ENCODE measurements at places on chromosomes 5 and 9.

DNA sequence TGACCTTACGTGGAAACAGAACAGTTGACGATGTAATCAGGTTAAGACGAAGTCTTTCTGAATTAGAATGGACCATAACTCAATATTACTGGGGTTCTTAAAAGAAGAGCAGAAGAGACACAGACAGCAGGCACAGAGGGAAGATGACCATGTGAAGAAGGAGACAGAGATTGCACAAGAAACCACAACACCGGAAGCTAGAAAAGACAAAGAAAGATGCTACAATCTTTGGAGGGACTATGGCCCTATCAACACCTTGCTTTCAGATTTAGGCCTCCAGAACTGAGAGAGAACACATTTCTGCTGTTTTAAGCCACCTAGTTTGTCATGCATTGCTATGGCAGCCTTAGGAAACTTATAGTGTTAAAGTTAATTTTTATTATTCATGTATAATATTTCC, 27.1 kb downstream of the CDH9 start:
- DNase-seq = no peak

GRCh38 chr9:131951905-131952304, 127.8 kb downstream of the MED27 start:
- no peak for DNase-seq

DNA sequence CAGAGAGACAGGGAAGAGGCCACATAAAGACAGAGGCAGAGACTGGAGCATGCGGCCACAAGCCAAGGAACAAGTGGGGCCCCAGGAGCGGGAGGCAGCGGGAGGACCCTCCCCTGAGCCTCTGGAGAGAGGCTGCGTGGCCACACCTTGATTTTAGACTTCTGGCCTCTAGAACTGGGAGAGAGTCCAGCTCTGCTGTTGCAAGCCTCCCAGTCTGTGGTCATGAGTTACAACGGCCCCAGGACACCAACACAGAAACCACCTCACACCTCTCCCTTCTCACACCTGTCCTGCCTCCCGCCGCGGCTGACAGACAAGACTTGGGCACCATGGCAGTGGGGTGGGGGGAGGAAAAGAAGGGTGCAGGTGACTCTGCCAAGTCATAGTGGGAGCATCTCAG, 2.2 kb downstream of the INPP5E start:
- DNase-seq = no peak

GRCh38 chr5:154576429-154576806, 98.4 kb upstream of the HAND1 start:
- no peak for DNase-seq

DNA sequence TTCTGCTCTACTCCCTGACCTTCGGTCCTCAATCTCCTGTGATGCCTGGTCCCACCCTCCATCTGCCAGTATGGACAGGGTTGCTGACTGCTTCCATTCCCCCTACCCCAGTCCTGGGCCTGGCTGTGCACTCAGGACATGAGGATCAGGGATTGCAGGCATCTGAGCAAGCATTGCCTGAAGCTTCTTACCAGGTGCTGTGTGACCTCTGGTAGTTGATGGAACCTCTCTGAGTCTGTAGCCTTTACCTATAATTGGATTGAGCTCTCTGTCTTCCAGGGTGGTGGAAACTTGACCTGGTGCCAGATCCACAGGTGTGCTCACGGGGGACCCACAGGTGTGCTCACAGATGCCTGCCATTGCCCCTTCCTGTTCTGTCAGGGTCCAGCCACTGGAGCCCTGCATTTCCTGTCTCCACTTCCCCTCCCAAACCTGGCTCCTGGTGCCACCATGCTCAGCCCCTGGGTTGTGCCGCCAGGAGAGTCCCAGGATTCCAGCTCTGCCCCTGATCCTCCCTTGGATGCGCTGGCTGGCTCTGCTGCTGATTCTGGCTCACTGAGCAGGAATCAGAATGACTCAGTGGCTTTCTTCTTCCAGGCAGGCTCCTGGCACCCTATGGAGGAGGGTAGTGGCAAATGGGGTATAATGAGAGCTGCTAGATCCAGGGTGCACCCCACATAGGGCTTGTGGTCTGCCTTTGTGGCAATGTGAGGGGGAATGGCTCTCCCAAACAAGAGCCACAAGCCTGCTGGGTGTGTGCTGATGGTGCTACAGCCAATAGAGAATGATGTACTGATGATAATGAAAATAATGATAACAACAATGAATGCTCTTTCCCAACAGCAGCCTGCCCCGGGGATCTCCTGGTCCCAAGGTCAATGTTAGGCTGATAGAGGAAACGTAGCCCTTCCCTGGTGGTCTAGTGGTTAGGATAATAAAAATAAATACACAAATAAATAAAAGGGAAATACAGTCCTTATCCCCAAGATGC, 35.2 kb upstream of the PSD2 start:
- no peak for DNase-seq

GRCh38 chr5:90982576-90982975, 400.5 kb downstream of the ARRDC3 start:
- DNase-seq = no peak

DNA sequence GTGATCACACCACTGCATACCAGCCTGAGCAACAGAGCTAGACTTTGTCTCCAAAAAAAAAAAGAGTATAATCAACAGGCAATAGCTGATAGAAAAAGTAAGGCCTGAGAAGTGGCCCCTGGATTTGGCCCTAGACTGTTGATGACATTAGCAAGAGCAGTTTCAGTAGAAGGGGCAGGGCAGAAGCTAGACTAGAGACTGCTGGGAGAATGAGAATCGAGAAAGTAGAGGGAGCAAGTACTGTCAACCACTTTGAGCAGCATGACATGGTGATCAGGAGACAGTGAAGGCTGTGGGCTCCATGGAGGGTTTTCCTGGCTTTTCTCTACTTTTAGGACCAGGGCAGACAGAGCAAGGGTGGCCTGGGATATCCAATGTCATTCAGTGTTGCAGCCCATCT, 34.9 kb upstream of the B4GALT1 start:
- no peak for DNase-seq

DNA sequence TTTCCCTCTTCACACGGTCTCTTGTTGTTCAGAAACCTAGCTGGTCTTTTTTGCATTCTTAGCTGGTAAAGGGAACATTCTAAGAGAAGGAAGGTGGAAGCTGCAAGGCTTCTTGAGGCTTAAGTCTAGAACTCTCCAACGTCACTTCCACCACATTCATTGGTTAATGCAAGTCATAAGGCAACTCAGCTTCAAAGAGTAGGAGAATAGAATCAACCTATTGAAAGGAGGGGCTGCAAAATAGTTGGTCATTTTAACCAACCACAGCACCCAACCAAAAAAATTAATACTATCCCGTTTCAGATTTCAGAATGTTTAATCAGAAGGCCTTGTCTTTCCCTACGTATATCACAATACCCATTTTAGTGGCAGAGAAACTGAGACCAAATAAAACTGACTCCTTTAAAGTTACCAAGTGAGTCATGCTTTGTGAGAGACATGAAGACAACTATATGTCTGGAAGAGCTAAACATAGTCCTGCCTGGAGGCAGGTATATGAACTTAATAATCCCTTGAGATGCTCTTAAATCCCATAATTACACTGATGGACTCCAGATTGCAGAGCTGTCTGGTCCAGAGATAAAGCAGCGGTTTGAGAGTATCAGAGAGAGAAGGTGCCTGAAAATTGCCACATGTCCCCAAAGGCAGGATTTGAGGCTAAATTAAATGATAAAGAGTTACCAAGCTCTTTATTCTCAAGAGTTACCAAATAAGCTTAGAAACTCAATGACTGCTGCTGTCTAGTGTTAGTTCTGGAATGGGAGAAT, 14.4 kb downstream of the DOCK8 start:
- no peak for DNase-seq

GRCh38 chr5:120958877-120959485, 494.9 kb downstream of the PRR16 start:
- DNase-seq = no peak

GRCh38 chr9:7121664-7122063, 363.9 kb downstream of the KDM4C start:
- DNase-seq = no peak

DNA sequence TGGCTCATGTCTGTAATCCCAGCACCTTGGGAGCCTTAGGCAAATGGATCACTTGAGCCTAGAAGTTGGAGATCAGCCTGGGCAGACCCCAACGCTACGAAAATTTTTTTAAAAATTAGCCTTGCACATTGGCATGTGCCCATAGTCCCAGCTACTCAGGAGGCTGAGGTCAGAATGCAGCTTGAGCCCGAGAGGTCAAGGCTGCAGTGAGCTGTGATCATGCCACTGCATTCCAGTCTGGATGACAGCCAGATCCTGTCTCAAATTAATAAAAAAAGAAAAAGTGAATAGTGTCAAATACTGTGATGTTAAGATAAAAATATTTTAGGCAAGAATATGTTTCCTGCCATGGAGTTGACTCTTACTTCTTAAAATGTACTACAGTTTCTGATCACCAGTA, 5.3 kb downstream of the FBN2 start:
- no peak for DNase-seq

DNA sequence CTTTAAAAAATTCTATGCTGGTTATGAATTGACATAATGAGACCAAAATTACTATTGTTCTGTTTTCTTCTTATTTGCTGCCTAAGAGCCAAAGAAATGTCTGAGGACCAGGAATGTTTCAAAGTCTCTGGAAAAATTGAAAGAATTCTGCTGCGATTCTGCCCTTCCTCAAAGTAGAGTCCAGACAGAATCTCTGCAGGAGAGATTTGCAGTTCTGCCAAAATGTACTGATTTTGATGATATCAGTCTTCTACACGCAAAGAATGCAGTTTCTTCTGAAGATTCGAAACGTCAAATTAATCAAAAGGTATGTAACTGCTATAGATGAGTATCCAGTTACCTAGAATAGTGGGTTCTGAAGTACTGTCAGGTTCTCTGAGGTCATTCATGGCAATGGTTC, 10.3 kb upstream of the DHFR start:
- DNase-seq = no peak

- no peak for DNase-seq
Measured at GRCh38 chr9:113499876-113500497, 36.5 kb downstream of the RGS3 start.

DNA sequence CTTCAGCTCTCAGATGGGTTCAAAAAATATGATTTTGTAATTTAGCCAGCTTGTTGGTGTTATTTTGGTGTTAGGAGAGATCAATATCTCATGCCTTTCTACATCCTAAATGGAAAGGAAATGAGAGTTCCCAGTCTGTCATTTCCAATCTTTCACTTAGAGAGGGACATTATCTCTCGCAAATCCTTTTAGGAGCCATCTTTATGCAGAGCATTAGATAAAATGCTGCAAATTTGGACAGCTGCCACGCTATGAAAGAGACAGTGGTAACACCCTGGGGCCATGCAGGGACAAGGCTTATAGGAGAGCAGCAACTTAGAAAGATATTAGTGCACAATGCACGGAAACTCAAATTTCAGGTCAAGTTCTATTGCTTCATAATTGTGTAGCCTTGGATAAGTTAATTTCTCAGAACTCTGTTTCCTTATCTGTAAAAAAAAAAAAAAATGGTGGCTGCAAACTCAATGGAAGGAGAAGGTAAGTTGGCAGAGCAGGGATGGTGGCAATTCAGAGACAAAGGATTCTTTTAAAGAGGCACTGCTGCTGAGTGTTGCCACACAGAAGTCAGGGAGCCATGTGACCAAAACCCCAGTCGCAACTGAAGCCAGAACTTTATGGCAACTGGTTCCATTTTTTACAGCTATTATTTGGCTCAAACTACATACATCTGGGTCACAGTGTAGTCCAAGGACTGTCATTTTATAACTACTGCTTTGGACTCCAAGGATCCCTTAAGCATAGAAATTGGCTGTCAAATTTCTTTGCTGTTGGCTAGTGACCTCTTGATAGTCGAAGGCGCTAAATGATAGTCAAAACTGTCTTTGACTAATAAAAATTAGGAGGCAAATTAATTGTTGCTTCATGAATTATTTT, 210.2 kb downstream of the FRMD3 start:
- DNase-seq = no peak

DNA sequence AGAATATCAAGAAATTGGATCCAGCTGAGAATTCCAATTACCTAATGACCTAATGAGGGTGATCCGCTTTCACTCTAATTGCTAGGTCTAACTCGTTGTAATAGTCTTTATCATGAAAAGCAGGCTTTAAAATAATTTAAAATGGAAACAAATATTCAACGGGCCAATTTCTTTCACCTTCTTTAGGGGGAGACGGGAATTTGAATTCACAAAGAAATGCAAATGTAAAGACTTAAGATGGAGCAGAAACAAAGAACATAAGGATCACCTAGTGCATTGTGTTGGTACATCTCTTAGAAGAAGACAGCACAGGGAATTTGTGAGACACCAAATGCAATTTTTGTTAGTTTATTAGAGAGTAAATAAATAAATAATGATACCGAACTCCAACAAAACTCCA, 1.5 kb upstream of the KCNN2 start:
- DNase-seq = no peak

GRCh38 chr9:127950513-127951289, 13.0 kb upstream of the DPM2 start:
- no peak for DNase-seq

DNA sequence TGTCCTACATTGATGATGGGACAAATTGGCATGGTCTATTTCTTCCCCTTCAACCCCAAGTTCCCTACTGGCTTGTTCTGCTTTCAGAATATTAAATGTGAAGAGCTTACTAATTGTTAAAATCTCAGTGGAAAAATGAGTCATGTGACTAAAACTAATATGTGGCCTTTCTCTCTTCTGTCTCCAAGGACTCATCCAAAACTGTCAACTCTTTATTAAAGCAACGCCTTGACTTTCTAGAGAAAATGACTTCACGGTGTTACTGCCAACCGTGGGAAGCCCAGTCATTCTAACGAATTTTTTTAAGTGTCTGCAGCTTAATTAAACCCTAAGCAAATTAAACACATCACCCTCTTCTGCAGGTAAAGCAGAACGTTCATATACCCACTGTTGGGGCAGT, 431.6 kb downstream of the DTWD2 start:
- no peak for DNase-seq

- peak; percentile 32 for DNase-seq
Measured at GRCh38 chr9:129938291-129938979, 103.2 kb downstream of the USP20 start.

- DNase-seq = no peak
Measured at GRCh38 chr9:95382433-95382832, 64.9 kb upstream of the FANCC start.

DNA sequence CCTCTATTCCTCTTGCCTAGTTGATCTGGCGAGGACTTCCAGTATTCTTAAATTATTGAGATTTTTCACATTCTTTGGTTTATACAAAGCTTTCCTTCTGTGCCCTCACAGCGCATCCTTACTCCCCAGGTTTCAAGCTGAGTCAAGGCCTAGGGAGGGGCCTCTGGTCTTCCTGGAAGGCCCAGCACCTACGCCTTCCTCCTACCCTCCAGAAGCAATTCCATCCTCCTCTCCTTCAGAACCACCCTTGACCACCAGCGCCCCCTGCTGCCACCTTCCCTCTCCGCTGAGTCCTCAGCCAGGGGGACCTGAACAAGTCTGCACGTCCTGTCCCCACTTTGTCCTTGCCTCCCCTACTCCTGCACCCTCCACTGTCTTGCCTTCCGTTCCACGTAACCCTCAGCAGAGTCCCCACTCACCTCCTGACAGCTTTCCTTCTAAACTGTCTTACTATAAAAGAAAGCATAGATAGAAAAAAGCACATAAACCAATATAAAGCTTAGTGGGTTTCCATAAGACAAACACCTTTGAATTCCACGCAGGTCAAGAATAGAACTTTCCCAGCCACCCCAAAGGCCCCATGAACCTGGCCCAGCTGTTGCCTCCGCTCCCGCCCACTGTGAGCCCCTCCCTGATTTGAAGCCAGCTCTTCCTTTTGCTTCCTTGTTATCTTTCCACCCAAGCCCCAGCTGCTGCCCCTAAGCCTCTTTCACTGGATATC, 63.0 kb upstream of the CTSL start:
- DNase-seq = no peak
